Activated naive CD8-positive, alpha-beta T cell treated with anti-CD3 and anti-CD28 coated beads for 36 hours (primary cell): ENCODE measurements at places on chromosomes 1 and 21. TPM values are rescaled to one million over a fixed set of nuclear protein-coding genes. Genes with fewer than 3 reads are reported as not detected.

TAL1 gene
- not detected for total RNA-seq

CHIA gene
- not detected for total RNA-seq

PARP1 gene
- total RNA-seq, result 228 TPM

KRTAP7-1 gene
- total RNA-seq, result not detected

CD1B gene
- total RNA-seq, result not detected

SPRR2A gene
- not detected for total RNA-seq

C1orf87 gene
- total RNA-seq, result not detected

CBR3 gene
- total RNA-seq, result 9.5 TPM

ATP1A2 gene
- total RNA-seq, result not detected

RSPO1 gene
- not detected for total RNA-seq

TMPRSS3 gene
- 50.7 TPM for total RNA-seq

MXRA8 gene
- total RNA-seq, result 0.50 TPM

- no peak for DNase-seq
These were observed 931.2 kb upstream of the B3GALT2 start for GRCh38 chr1:194117582-194117981.

- DNase-seq, result no peak
These were observed 9.2 kb downstream of the ACADM start for GRCh38 chr1:75733661-75734060.

GRCh38 chr21:45285266-45285931 is 2.3 kb downstream of the POFUT2 start:
- DNase-seq, result no peak

- no peak for DNase-seq
These were observed 156.9 kb downstream of the EDEM3 start for GRCh38 chr1:184597650-184598357.

DNA sequence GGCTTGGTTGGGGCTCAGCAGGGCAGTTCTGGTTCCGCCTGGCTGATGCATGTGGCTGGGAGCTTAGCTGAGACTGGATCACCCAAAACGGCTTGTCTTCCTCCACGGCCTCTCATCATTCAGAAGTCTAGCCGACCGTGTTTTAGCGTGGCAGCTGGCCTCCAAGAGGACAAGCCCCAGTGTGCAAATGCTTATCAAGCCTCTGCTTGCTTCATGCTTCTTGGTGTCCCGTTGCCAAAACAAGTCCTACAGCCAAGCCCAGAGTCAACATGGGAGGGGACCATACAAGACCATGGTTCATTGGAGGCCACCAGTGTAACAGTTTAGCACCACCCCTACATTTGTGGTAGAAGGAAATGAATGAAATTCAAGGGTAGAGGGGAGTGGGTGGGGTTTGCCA is 10.5 kb upstream of the KDF1 start:
- no peak for DNase-seq

DNA sequence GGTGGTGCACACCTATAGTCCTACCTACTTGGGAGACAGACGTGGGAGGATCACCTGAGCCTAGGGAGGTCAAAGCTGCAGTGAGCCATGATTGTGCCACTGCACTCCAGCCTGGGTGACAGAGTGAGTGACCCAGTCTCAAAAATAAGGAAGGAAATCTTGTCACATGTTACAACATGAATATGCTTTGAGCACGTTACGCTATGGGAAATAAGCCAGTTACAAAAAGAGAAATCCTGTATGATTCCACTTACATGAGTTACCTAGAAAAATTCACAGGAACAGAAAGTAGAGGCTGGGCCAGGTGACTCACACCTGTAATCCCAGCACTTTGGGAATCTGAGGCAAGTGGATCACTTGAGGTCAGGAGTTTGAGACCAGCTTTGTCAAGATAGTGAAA is 6.7 kb upstream of the PADI6 start:
- DNase-seq, result no peak

GRCh38 chr1:8970870-8971337 is 25.2 kb downstream of the CA6 start:
- DNase-seq, result peak; percentile 77

DNA sequence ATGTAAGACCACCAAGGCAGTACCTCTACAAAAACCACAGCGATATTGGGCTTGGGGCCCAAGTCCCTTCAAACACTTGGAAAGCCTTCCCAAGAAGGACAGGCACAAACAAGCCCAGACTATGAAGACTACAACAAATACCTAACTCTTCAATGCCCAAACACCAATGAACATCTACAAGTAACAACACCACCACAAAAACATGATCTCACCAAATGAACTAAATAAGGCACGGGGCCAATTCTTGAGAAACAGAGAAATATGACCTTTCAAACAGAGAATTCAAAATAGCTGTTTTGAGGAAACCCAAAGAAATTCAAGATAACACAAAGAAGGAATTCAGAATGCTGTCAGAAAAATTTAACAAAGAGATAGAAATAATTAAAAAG is 86.8 kb downstream of the COL24A1 start:
- DNase-seq, result no peak

GRCh38 chr21:38820471-38821239 is 14.9 kb downstream of the ETS2 start:
- DNase-seq, result no peak

DNA sequence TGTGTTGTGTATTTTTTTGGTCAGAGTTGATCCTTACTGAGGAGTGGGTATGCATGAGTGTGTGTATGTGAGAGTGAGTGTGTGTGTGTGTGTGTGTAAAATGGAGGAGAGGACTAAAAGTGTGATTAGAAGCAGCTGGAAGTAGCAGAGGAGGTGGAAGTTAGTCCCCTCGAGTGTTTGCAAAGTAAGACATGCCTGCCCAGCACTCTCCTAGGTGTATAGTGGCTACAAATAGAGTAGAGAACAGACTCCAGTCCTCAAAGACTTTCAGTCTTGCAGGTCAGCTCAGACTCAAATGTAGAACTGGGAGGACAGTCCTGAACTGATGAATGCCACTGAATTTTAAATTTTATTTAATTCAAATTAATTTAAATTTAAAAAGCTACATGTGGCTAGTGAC is 28.5 kb downstream of the SLAMF1 start:
- no peak for DNase-seq

DNA sequence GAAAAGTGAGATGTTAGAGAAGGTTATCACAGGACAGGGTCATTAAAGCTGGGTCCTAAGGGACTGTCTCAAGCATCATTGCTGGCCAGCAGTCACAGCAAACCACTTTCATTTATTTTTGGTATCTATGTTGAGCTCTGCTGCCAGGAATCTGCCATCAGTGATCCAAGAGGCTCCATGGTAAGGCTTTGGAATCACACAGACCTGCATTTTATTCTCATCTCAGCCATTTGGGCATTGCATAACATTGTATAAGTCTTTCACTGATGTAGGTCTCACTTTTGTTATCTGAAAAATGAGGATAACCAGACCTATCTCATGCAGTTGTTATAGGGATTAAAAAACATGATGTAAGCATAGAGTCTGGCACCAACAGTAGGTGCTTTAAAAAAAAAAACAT is 77.5 kb downstream of the OMA1 start:
- no peak for DNase-seq

- DNase-seq, result no peak
These were observed 31.3 kb downstream of the SLC1A7 start for GRCh38 chr1:53111073-53111556.

DNA sequence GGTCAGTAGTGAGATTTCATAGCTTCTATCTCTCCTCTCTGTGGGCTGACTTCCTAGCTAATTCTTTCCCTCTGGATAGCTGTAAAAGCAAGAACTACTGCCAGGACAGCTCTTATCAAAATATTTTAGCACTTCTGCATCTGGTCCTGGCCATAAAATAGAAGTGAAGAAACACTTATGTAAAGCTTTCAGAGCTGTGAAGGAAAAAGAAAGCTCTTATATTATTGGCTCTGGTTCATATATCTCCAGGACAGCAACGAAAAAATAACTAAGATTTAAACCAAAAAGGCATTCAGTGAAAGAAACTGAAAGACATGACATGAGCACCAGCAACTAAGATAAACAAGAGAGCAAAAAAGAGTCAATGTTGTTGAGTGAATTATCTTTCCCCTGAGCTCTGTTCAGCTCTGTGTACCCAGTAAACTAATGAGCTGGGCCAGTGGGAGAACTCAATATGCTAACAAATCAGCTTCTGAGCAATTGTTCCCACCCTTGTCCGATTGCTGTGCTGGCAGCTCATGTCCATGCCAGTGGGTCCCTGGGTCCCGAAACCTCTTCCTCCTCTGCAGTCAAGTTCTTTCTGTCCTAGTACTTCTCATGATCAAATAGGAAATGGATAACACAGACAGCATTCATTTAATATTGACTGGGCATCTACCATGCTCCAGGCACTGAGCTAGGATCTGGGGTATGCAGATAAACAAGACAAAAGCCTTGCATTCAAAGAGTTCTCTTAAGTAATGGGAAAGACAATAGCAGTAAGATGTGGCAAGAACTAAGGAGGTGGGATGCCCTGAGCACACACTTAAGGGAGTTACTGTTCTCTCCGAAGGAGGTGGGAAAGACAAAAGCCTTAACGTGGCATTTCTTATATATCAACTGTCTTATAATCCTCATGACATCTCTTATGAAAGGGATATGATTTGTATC is 45.3 kb upstream of the MAN1A2 start:
- no peak for DNase-seq

GRCh38 chr1:170518965-170519364 is 13.0 kb upstream of the GORAB start:
- no peak for DNase-seq

GRCh38 chr1:190484045-190484444 is 6.4 kb upstream of the BRINP3 start:
- DNase-seq, result no peak

DNA sequence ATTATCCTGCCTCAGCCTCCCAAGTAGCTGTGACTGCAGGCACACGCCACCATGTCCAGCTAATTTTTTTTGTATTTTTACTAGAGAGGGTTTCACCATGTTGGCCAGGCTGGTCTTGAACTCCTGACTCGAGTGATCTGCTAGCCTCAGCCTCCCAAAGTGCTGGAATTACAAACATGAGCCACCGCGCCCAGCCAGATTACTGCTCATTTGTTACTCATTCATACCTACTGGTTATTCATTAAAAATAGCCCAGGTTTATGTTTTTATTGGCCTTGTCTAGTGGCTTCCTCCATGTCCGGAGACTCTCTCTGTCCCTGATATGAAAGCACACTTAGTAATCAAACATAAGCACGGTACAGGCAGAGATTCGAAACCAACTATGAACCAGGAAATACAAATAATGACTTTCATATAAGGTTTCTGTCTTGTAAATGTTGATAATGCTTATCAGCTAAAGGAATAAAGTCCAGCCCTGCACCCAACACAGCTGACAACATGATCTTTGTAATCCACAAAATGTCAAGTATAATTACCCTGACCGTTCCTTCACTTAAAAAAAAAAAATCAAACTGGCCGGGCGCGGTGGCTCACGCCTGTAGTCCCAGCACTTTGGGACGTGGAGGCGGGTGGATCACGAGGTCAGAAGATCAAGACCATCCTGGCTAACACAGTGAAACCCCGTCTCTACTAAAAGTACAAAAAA is 50.4 kb upstream of the CXADR start:
- no peak for DNase-seq

DNA sequence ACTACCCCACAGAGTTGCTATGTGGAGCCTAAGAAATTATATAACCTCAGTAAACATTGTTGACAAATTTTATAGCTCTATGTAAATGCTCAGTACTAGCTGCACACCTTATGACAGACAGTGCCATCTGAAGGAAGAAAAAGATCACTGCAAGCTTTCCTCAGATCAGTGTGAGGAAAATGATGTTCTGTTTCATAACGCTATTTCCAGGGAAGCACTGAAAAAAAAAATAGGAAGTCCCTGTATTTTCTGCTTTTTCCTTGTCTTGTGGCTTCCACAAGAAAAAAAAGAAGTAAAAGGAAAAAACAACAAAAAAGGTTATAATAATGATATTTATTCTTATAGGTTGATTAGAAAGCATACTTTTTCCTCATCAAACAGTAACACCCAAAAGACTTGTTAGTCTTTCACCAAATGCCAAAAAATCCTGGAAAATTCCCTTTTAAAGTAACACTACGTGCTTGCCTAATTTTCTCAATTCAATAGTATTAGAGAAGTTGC is 23.2 kb downstream of the LYST start:
- DNase-seq, result no peak

- DNase-seq, result no peak
These were observed 8.4 kb upstream of the PIGR start for GRCh38 chr1:206954459-206955342.

DNA sequence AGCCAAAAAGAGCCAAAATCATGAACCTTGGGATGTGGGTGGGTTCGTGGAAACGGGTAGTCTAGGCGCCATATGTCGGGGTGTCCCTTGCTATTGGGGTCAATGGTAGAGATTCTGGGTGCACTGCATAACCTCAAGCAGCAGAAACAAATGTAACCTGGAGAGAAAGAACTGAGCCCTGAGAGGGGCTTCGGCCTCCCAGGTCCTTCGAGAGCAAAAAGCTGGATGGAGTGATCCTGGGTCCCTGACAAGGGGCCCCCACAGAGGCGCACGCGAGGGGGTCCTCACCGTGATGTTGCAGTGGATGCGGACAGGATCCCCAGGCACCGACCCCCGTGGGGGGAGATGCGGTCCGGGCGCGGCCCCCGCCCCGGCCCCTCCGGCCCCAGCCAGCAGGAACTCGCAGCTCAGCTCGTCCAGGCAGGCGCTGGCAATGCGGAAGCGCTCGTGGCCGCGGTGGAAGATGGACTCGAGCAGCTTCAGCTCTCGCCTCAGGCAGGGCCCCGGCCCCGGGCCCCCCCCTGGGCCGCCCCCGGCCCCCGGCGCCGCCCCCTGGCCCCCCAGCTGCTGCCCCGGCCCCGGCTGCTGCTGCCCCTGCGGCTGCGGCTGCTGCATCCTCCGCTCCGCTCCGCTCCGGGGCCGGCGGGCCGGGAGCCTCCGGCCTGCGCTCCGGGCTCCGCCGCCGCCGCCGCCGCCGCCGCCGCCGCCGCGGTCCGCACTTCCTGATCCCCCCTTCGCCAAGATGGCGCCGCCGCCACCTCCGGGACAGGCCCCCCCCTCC is at the start of gene UBE2Q1:
Gene UBE2Q1 (minus strand): TSS at position 724 of the 781 bp plus-strand sequence. CDS start 109 bp downstream, at position 615.
- no peak for DNase-seq

- DNase-seq, result no peak
These were observed 32.8 kb upstream of the IL19 start for GRCh38 chr1:206737729-206738201.

- no peak for DNase-seq
These were observed 2.0 kb downstream of the LRRC7 start for GRCh38 chr1:69569576-69570328.

DNA sequence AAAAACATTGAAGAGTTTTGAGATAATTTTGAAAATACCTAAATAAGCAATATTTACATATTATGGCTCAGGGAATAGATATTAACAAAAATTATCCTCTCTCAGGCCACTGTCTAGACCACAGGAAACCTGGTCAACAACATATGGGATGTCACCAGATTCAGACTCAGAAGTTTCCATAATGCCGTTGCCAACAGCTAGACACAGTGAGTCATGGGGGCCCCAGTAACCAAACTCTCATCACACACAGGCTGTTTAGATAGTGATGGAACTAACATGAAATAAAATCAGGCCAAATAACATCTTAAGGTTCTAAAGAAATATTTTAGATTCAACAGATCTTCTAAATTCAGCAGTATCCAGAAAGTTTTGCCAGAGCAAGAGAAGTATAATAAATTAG is 681.7 kb upstream of the ADAMTS5 start:
- DNase-seq, result no peak

DNA sequence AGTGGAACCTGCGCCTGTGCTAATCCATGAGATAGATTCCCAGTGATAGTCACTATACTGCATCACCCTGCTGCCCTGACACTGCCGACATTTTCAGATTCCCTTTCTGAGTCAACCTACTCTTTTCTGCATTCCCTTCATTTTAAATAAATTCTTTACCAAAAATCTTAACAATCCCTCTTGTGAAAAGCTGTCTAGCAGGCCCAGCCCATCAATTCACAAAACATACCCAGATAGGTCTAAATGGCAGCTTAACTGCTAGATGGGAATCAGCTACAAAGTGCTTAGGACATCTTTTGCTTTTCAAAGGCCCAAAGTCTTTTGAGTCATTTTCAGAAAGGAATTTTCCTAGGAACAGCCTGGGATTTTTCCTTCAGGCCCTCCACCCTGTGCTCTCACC is 180.1 kb upstream of the PTBP2 start:
- DNase-seq, result no peak
